HS-27A (cell line): ENCODE measurements at places on chromosomes 7 and 10.

- DNase-seq = no peak
Measured at GRCh38 chr7:76216381-76217082, 14.8 kb downstream of the SRRM3 start.

DNA sequence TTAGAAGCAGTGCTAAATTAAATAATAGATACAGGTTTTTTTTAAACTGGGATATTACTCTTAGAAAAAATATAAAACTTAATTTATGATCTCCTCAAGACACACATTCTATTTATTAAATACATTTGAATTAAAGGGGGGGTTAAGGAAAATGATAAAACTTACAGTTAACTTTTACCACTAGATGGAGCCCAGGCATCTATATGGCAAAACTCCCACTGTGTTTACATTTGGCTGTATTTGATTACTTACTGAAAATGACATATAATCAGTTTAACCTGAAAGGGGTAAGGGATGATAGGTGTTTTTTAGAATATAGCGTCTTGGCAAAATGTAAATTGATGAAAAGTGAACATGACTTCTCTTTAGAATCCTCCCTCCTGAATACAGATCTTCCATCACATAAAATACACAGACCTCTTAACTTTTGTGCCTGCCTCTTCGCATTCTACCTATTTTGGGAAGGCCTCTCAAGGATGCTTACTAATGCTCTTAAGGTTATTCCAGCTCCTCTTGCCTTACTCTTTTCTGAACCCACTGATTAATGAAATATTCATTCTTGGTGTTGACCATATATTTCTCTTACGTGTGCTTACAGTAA, 235.7 kb downstream of the AGMO start:
- no peak for DNase-seq

DNA sequence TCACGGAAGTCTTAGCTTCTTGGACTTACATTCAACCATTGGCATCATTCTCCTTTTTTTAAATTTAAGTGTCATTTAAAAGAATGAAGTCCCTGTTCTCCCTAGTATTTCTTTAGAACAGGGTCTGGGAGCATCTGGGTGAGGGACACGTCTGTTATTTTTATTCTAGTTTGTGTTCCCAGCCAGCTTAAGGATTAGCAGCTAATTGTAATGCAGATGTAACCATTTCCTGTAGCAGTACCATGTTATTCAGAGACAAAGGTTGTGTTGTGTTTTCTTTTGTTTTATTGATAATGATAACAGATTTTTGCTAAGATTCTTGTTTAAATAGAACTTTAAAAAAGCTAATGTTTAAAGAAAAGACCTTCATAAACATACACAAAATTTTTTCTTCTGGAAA, 34.3 kb downstream of the BMS1 start:
- DNase-seq = no peak

DNA sequence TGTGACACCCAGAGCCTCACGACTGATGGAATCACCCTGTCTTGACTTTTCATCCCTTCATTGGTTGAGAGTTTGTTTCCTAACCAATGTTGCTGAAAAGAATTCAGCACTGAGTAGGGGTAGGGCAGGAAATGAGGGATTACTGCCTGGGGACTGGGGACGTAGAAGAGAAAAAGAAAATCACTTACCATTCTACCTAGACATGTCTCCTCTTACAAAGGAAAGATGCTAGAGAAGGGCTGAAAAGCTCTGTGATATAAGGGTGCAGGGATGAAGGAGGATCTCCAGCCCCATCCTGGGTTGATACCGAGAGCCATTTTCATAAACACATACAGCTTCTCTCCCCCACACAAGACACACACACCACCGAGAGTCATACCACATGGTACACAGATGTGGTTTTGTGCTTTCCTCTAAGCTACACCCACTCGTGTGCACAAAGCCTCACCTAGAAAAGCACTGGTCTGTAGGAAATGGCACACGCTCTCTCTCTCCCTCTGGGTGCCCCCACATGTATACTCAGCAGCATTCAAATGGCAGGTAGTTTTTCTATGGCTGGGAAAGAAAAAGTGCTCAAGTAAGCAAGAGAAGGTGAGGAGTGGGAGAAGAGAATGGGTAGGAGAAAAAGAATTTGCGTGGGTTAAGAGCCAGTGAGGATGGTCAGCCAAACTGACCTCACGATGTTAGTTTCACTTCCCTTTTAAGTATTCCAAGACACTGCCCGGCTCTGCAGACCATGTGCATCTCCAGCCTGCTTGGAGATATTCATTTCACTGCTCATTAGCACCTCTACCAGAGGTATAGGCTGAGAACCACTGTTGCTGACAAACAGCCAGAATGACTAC, 85.8 kb downstream of the CALD1 start:
- DNase-seq = no peak

GRCh38 chr10:46225597-46225996, 61.2 kb upstream of the ANTXRL start:
- no peak for DNase-seq

DNA sequence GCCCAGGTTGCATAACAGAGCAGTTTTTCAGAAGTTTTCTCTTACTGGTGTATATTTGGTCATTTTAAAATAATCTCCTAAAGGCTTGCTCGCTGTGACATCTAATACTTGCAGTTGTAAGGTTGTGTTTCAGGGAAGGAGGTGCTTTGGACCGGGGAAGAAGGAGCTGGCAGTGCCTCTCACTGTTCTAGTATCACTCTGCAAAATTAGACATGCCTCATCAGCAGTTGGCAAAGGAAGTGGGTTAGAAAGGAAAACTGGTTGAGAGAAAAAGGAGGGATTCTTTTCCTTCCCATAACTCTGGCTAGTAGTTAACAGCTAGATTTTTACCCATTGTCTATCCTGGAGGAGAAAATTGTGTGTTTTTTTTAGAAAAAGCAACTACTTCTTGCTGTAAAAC, 34.8 kb downstream of the CUL1 start:
- no peak for DNase-seq

DNA sequence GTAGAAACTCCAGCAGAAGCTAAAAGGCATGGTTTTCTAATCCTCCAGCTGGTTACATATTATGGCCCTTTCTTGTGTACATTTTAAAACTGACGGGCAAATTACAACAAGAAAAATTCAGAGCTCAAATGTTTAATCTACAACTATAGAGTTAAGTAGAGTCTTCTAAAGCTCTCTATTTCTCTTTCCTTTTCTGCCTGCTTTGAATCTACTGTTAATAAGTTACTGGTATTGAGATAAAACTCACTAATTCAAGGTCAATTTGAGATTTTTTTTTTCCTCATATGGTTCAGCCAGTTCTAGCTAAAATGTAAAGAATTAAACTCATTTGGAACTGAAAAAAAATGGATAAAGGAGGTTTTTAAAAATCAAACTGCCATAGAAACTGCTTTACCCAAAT, 1.6 kb upstream of the PRSS37 start:
- no peak for DNase-seq

DNA sequence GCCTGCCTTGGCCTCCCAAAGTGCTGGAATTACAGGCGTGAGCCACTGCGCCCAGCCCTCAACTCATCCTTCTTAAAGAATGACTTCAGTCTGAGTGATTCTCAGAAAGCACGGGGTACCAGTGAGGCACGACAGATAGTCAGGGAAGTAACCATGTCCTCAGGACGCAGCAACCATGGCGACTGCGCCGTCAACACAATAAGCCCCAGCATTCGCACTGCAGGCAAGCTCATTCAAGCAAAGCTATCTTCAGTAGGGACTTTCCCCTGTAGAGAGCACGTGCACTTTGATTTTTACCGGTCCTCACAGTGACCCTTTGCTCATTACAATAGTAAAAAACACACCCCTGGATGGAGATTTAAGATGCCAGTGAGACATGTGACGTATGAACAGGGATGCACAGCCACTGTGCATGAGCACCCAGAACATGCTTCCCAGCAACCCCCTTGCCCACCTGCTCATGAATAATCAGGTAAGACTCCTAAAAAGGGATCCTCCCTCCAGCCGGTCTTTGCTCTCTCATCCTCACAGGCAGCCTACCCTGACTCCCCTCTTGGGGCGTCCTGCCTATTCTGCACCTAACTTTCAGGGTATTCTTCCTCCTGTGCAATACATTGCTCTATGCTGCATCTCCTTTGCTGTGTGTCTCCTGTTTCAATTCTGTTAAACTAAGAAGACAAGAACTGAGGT, 9.1 kb downstream of the WDR86 start:
- no peak for DNase-seq

DNA sequence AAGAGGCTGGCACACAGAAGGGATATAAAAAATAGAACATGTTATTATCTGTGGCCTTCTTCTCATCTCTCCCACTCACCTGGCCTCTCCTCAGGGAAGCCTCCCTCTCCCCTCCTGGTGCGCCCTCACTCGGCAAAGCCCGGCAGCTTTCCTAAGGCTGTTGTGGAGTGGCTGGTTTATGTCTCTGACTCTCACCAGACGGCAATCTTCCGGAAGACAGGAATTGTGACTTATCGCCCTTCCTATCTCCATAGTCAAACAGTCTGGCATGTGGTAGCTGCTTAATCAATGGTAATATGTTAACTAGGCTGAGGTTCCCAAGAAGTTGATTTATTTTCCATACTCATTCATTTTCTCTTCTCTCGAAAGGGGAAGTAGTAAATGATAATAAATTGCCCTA, 78.7 kb downstream of the ATXN7L1 start:
- DNase-seq = no peak

DNA sequence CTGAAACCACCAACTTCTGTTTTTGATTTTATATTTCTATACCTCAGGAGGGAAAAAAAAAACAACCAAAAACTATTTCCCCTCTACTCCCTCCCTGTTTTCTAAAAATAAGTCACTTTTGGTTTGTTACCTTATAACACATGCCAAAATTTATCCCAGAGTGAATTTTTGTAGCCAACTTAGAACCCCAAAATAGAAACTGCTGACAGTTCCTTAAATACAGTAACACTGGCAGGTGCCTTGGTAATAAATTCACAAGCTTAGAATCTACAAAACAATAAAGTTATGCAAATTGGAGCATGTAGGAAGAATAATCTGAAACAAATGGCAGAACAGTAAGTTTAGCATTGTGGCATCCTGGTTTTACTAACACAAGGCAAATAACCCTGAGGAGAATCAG, 165.0 kb upstream of the HDAC9 start:
- DNase-seq = no peak

- no peak for DNase-seq
Measured at GRCh38 chr10:132363376-132363775, 31.4 kb downstream of the LRRC27 start.

- no peak for DNase-seq
Measured at GRCh38 chr7:48628793-48629349, 295.5 kb upstream of the CDC14C start.

- DNase-seq = no peak
Measured at GRCh38 chr10:71099731-71100361, 112.5 kb upstream of the UNC5B start.

- no peak for DNase-seq
Measured at GRCh38 chr7:108459922-108460551, 3.8 kb upstream of the NRCAM start.

DNA sequence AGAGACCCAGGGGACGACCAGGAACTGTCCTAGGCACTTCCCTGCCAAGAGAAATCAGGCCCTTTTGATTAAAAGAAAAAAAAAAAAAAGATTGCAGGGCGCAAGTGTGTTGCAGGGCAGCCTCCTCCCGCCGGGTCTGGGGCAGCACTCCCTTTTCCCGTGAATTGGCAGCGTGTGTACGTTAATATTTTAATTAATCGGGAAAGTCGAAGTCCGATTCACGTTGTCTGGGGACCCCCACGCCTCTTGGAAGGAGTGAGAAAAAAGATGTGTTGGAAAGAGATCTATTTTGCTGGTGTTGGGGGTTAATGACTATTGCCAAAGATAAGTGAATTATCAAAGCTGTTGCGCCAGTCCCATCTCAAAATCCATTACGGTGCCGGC, 1.3 kb upstream of the EBF3 start:
- DNase-seq = no peak

DNA sequence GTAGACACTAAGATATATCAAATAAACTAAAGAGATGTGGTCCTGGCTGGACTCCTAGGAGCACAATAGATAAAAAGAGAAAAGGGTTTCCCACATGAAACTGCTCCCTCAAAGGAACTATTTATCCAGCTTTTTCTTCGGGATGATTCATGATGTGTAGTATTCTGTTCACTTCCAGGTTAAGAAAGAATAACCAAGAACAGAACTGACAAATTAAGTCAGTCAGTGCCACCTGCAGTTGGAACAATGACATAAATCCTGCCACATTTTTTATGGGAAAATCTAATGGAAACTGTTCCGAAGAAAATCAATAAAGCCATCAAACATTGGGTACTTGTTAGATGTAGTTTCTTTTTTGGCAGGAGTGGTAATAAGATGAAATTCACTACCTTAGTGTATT, 87.1 kb downstream of the POLR1F start:
- DNase-seq = peak; percentile 30

GRCh38 chr10:128071417-128071782, 54.8 kb downstream of the MKI67 start:
- DNase-seq = no peak

- no peak for DNase-seq
Measured at GRCh38 chr10:52570490-52570889, 202.1 kb downstream of the MBL2 start.

DNA sequence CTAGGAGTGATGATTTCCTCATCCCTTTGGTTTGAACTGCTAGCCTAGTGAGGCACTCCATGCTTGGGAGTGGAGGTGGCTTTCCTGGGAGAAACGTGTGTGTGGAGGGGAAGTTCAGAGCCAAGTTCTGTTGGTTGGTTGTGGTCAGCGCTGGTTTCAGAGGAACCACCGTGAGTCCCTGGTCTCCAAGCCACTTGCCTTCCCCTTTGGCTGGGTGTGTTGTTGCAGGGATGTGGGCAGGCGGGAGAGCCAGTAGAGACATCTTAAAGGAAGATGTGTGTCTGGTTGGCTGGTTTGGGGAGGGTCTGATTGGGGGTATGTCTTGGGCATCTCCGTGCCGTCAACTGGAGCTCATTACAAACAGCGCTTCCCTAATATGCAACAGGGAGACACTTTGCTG, 130.8 kb upstream of the TCF7L2 start:
- no peak for DNase-seq

DNA sequence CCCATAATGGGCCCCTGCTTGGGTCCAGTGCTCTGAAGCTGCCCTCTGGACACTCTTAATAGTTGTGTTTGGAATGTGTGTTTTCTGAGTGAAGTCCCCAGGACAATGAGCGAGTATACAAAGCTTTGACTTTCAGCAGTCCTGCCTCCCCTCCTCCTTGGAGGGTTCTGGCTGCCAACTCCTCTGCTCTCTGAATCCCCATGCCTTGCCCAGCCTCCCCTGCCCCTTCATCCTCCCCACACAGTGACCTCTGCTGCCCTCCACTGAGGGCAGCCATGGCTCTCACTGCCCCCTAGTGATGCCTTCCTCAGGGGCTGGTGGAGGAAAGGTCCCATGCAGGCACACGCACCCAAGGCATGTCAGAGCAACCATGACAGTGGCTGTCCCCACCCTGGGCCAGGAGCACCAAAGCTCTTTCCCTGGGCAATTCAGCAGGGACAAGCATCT, 40.9 kb downstream of the FRMPD2 start:
- no peak for DNase-seq

- DNase-seq = no peak
Measured at GRCh38 chr7:158861004-158861787, 4.8 kb downstream of the DYNC2I1 start.

GRCh38 chr10:70477661-70478162, 855 bp upstream of the PALD1 start:
- DNase-seq = no peak
